Breast epithelium (tissue), 4 donors: ENCODE measurements at places on chromosomes 4 and X.

DNA sequence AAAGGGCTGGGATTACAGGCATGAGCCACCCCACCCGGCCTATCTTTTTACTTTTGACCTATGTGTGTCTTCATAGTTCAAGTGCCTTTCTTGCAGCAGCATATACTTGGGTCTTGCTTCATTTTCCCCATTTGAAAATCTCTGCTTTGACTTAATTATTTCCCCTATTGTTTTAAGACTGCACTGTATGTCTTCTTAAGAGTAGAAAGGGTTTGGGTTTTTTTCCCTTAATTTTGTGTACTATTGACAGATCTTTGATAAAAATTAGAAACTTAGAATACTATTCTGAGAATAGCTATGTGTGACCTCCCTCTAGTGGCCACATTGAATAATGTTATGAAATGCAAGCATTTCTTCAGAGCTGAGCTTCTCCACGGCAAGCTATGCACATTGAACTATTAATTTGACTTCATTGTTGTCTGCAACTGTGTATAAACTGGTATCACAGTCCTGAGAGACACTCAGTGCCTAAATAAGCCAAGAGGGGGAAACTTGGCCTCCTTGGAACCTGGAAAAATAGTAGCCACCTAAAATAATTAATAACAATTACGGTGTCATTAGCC is 8.7 kb upstream of the SLC25A4 start:
- no peaks in the 10 kb centered on the region for H3K36me3 ChIP-seq
- H3K4me3 ChIP-seq: no peak overlapping the region
- H3K27me3 ChIP-seq: no peaks in the 10 kb centered on the region
- H3K4me1 ChIP-seq: no peaks in the 10 kb centered on the region
- H3K27ac ChIP-seq: no peak overlapping the region
- DNase-seq: no peak

- H3K27ac ChIP-seq: no peak overlapping the region
- no peak for DNase-seq
- no peaks in the 10 kb centered on the region for H3K27me3 ChIP-seq
- no peaks in the 10 kb centered on the region for H3K36me3 ChIP-seq
- no peaks in the 10 kb centered on the region for H3K4me1 ChIP-seq
Observed at GRCh38 chr4:156568041-156568440, 403.6 kb downstream of the PDGFC start.

DNA sequence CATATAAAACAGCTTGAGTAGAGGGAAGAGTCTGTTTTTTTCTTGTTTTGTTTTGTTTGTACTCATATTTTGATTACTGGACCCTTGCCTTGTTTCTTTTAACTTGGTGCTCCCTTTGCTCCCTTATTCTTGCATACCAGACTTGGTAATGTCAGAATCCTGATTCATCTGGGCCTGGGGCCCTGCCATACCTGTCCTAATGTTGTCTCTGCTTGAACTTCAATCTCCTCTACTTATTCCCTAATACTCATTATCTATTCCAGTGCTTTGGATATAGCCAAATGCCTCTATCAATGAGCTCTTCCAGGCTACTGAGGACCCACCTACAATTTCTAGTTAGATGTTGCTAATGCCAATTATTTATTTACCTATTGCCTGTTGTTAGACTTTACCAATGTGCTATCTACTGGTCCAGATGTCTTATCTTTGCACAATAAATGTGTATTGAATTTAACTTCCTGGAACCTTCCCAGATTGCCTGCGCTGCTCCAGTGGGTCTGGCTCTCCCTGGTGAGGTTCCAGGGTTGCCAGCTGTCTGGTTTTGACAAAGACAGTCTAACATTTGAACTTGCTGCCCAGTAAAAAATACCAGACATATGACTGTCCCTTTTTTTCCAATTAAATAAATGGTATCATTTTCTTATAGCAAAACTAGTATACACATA is 64.4 kb upstream of the ACSL4 start:
- no peak overlapping the region for H3K4me3 ChIP-seq
- no peak for DNase-seq

DNA sequence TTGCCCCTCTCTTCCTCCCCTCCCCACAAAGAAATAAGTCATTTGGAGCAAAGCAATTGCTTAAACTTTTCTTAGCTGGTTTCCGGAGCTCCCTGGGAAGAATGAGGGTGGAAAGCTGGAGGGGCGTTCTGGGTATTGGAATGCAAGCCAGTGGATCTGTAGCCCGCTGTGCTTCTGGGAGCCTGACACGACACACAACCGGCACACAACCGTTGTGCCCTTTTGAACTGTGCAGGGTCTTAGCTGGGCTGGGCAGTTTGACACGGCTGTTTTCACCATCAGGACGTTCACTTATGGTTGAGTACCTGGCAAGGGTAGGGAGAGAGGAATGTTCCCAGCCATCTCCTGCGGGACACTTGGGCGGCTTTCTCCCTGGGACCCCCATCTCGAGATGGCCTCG is 38.3 kb downstream of the SHROOM2 start:
- no peak for DNase-seq
- H3K36me3 ChIP-seq: no peaks in the 10 kb centered on the region
- peaks cover 19% of the 10 kb centered on the region for H3K27me3 ChIP-seq
- no peak overlapping the region for H3K4me3 ChIP-seq

DNA sequence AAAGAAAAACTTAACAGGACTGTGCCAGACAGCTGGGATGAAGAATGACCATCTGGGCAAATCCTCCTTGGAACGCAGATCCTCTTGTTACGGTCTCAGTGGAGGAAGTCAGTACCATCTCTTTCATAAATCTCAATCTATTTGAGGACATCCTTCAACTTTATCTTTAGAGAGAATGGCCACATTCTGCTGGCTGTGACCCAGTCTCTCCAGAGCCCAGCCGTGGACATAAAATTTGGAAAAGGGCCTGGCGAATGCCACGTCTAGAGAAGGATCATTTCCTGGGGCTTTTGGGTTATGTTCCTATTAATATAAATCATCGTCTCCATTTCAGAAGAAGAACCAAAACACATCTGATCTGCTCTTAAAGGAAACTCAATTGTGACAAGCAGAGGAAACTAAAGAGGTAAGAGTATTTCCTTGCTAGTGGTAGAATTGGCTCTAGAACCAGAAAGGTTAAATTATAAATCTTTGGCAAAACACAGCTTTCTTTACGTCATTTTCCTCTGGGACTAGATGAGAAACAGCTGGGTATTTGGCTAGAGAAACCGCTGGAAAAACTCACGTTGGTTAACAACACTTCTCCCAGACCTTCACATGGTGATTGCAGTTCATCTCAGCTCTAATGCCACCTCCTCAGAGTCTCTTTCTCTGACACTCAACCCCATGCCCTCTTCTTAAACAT is 164.7 kb downstream of the CHIC2 start:
- DNase-seq: no peak
- H3K4me3 ChIP-seq: no peak overlapping the region

GRCh38 chrX:33808636-33809035 is 323.5 kb downstream of the FAM47A start:
- H3K27me3 ChIP-seq: peaks cover 6% of the 10 kb centered on the region
- H3K27ac ChIP-seq: no peak overlapping the region

- no peak overlapping the region for H3K4me3 ChIP-seq
- no peaks in the 10 kb centered on the region for H3K36me3 ChIP-seq
- DNase-seq: no peak
- no peaks in the 10 kb centered on the region for H3K4me1 ChIP-seq
- peak overlapping the region; percentile 14 for H3K27ac ChIP-seq
Observed at GRCh38 chr4:26826721-26827120, 33.9 kb upstream of the STIM2 start.

DNA sequence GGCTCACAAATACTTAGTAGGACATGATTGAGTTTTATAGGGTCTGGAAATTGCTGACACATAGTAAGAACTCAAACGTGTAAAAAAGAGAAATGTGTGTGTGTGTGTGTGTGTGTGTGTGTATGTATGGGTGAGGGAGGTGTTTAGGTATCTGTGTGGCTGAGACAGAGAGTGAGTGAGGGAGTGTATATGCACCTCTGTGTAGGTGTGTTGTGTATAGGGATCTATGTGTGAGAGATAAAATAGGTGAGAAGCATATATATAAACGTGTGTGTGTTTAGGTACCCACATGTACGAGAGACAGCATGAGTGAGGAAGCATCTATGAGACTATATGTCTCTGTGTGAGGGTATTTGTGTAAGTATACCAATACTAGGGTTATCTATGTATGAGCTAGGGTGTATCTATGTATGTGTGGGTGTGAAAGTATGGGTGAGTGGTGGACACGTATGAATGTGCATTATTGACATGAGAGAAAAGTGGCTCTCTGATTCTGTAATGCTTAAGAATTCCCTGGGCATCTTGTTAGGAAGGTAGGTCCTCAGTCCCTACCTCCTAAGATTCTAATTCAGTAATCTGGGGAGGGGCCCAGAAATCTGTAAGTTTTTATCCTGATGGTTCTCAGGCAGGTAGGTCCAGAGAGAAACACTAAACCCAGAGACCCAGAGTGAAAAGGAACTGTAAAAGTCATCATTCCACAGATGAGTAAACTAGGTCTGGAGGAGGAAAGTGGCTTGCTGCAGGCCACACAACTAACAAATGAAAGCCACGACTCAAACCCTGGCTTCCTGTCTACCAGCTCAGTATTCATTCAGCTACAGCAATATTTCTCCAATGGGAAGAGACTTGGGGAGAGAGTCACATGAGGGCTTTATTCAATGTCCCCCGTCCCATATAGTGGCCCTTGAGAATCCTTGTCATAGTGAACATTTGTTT is 237.0 kb downstream of the IDS start:
- no peak overlapping the region for H3K27ac ChIP-seq
- DNase-seq: no peak
- no peaks in the 10 kb centered on the region for H3K36me3 ChIP-seq
- H3K4me3 ChIP-seq: no peak overlapping the region

- DNase-seq: peak; percentile 32
- H3K4me1 ChIP-seq: no peaks in the 10 kb centered on the region
- no peak overlapping the region for H3K4me3 ChIP-seq
- H3K36me3 ChIP-seq: no peaks in the 10 kb centered on the region
- no peaks in the 10 kb centered on the region for H3K27me3 ChIP-seq
Observed at GRCh38 chrX:153900831-153901752, 3.4 kb upstream of the AVPR2 start.

DNA sequence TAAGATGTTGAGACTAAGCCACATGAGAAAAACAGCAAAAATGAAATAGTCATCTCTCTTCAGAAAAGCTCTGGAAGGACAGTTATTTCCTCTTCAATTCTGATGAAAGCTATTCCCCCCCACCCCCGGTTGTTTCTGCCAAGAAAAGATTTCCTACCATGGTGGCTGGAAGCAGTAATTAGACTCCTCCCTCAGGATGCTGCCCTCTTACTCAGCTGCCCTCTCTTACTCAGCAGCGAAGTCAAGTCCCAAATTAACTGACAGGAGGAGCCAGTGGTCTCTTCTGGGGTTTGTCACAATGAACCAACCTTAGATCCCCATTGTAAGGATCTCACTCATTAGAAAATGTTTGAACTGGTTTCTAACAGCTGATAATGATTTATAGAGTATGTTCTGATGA is 38.0 kb downstream of the GPM6B start:
- no peak for DNase-seq
- H3K27ac ChIP-seq: no peak overlapping the region

DNA sequence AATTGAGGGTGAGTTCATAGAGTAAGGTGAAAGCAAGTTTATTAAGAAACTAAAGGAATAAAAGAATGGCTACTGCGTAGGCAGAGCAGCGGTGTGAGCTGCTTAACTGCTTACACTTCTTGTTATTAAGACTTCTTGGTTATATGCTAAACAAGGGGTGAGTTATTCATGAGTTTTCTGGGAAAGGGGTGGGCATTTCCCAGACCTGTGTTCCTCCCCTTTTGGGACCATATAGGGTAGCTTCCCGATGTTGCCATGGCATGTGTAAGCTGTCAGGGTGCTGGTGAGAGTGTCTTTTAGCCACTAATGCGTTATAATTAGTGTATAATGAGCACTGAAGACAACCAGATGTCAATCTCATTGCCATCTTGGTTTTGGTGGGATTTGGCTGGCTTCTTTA is 126.5 kb downstream of the ARSF start:
- H3K4me1 ChIP-seq: no peaks in the 10 kb centered on the region
- H3K4me3 ChIP-seq: no peak overlapping the region
- H3K27ac ChIP-seq: no peak overlapping the region
- no peak for DNase-seq
- H3K36me3 ChIP-seq: no peaks in the 10 kb centered on the region

- no peak overlapping the region for H3K27ac ChIP-seq
- H3K4me1 ChIP-seq: no peaks in the 10 kb centered on the region
- no peak for DNase-seq
Observed at GRCh38 chrX:153307276-153308178, 14.0 kb downstream of the PNMA6F start.

DNA sequence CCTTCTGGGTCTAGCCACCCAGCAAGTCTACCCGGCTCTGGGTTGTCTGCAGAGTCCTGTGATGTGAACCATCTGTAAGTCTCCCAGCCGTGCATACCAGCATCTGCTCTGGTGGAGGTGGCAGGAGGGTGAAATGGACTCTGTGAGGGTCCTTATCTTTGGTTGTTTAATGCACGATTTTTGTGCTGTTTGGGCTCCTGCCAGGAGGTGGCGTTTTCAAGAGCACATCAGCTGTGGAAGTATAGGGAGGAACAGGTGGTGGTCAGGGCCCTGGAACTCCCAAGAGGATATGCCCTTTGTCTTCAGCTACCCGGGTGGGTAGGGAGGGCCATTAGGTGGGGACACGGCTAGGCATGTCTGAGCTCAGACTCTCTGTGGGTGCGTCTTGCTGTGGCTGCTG is 66.5 kb upstream of the ZFP42 start:
- H3K36me3 ChIP-seq: no peaks in the 10 kb centered on the region
- DNase-seq: no peak
- H3K27me3 ChIP-seq: no peaks in the 10 kb centered on the region

DNA sequence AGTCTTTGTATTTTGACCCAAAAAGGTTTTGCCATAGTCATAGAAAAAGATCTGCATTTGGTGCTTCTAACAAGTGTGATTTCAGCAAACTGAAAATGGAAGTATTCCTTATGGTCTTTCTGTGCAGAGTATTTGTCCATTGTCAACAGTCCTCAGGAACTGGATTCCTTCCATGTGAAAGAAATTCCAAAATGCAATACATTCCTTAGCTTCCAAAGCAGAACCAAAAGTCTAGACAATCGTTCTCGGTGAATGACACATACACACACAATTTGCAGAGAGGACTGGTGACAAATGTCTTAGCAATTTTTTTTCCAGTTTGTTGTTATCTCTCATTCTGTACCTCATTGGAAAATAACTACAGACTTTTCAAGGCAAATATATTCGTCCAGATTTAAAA is 562.2 kb upstream of the SLIT2 start:
- no peak overlapping the region for H3K27ac ChIP-seq
- H3K27me3 ChIP-seq: no peaks in the 10 kb centered on the region
- H3K36me3 ChIP-seq: no peaks in the 10 kb centered on the region
- no peaks in the 10 kb centered on the region for H3K4me1 ChIP-seq
- DNase-seq: no peak
